Astrocyte (in vitro differentiated cells and primary cell): ENCODE measurements at places on chromosomes 5 and 9. TPM values are rescaled to one million over a fixed set of nuclear protein-coding genes. Genes with fewer than 3 reads are reported as not detected.

DNA sequence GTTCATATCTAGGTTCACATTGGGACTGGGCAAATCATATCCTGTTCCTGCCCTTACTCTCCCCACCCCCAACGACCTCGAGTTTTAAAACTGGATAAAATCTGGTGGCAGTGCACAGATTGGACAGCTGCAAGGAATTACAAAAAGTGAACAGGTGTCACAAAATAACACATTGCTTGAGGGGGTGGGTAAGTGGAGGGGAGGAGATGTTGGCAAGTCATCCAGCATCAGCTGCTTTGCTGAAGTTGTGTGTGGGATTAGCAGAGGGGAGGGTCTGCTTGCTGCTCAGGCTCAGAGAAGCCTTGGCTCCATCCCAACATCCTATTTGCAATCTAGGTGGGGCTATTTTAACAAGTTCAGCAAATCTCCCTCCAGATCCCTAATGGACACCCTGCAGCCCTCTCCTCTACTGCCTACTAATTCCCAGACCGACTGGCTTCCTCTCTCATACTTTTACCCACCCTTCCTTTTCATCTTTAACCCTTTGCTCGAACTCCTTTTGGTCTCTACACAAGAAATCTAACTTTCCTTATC is 39.8 kb upstream of the SLC24A2 start:
- DNase-seq: no peak
- no peaks in the 10 kb centered on the region for H3K27me3 ChIP-seq
- H3K4me3 ChIP-seq: no peak overlapping the region
- no peaks in the 10 kb centered on the region for H3K4me1 ChIP-seq
- no peak overlapping the region for H3K27ac ChIP-seq

- no peak overlapping the region for H3K4me3 ChIP-seq
- no peak overlapping the region for H3K27ac ChIP-seq
Measured at GRCh38 chr5:126508962-126509279, 85.7 kb downstream of the GRAMD2B start.

GRCh38 chr5:106127341-106127781 is 1543.4 kb downstream of the EFNA5 start:
- peak; percentile 49 for DNase-seq
- no peak overlapping the region for H3K4me3 ChIP-seq
- H3K36me3 ChIP-seq: no peaks in the 10 kb centered on the region
- no peaks in the 10 kb centered on the region for H3K27me3 ChIP-seq
- no peak overlapping the region for H3K27ac ChIP-seq

- DNase-seq: no peak
- no peaks in the 10 kb centered on the region for H3K27me3 ChIP-seq
- no peak overlapping the region for H3K27ac ChIP-seq
Measured at GRCh38 chr9:3648266-3648665, 122.5 kb upstream of the RFX3 start.

DNA sequence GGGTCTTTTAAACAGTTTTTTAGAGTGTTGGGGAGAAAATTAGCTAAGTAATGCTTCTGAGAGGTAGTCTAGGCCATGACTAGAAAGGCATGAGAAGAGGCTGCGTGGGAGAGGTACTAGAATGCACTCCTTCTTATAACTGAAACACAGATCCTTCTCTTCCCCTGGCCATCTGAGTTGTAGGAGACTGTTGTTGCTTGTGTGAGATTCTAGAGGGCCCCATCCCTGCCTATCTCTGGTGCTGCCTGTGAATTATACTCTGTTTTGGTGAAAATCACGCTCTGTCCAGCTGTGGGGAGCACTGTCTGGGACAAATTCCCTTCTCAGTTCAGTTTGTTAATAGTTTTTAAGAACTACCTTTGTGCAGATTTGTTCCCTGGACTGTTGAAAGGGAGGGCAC is 37.5 kb downstream of the MAP1B start:
- H3K27me3 ChIP-seq: no peaks in the 10 kb centered on the region
- DNase-seq: no peak
- H3K4me1 ChIP-seq: peaks cover 34% of the 10 kb centered on the region
- H3K4me3 ChIP-seq: no peak overlapping the region

DNA sequence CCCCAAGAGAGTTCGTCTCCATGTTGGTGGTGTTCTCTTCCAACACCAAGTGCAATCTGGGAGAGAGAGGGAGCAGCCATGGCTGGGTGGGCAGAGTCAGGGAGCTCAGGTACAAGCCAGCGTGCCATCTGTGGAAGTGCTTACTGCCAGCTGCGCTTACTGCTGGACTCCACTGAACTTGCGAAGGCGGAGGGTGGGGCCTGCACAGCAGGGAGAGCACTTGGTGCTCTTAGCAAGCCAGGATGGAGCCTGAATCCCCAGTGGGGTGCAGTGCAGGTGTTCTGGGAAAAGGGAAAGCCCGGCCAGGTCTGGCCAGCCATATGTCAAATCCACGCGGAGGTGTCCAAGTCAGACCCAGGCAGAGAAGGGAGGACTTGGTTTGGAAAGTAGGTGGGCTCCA is 142.0 kb downstream of the FANCC start:
- no peaks in the 10 kb centered on the region for H3K36me3 ChIP-seq
- no peak for DNase-seq
- no peak overlapping the region for H3K4me3 ChIP-seq
- H3K27ac ChIP-seq: no peak overlapping the region
- peaks cover 11% of the 10 kb centered on the region for H3K4me1 ChIP-seq
- no peaks in the 10 kb centered on the region for H3K27me3 ChIP-seq

DNA sequence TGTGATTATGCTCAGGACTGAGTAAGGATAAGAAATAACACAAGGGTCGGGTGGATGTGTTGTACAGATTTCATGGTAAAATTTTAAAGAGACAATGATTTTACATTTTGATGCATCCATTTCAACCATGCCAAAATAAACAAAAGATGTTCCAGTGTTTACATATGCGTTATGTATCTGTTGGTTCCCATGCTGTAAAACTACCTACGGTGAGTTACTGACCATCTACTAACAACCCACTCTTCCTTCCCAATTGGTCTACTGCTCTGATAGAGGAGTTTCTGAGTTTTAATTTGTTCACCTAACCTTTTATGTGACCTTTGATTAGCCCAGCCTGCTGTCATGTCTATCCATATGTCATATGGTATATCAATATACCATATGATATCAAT is 1697.1 kb downstream of the MAT2B start:
- no peak overlapping the region for H3K4me3 ChIP-seq
- H3K4me1 ChIP-seq: no peaks in the 10 kb centered on the region
- H3K36me3 ChIP-seq: no peaks in the 10 kb centered on the region
- no peaks in the 10 kb centered on the region for H3K27me3 ChIP-seq
- no peak overlapping the region for H3K27ac ChIP-seq
- DNase-seq: no peak

DNA sequence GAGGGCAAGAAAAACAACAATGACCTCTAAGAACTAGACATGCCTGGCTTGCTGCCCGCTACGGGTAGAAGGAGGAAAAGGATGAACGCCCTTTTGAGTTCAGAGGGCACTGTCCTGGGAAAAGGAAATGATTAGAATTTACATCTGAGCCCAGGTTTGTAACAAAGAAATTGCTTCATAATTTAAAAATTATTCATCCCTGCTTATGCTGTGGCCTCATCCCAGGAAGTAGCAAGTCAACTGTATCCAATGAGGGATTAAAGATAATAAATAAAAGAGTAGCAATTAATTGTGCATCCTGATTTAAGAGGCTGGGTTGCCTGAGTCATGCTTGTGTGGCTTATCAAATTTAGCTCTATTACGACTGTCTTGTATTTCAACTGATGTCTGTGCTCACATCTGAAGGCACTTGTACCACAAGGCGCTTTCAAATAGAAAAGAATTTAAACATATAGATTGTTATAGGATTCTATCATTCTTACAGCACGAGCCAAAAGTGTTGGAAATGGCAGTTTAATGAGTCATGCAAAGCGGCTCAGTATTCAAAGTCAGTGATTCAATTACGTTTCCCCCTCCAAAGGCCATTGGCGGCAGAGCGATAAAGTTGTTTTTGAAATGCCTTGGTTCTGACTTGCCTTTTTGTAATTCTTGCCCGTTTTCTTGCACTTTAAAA is 40.0 kb upstream of the DMRT1 start:
- peak overlapping the region; percentile 70 for H3K27ac ChIP-seq
- no peaks in the 10 kb centered on the region for H3K27me3 ChIP-seq
- H3K4me1 ChIP-seq: peaks cover 18% of the 10 kb centered on the region
- H3K4me3 ChIP-seq: peak overlapping the region; percentile 9

- peaks cover 26% of the 10 kb centered on the region for H3K27me3 ChIP-seq
- no peak overlapping the region for H3K4me3 ChIP-seq
- no peak for DNase-seq
- no peak overlapping the region for H3K27ac ChIP-seq
- no peaks in the 10 kb centered on the region for H3K36me3 ChIP-seq
Measured at GRCh38 chr9:136803551-136804508, 3.9 kb upstream of the RABL6 start.

GRCh38 chr5:171455522-171455921 is 36.1 kb downstream of the FGF18 start:
- H3K4me3 ChIP-seq: no peak overlapping the region
- no peaks in the 10 kb centered on the region for H3K36me3 ChIP-seq
- H3K27ac ChIP-seq: no peak overlapping the region
- H3K27me3 ChIP-seq: no peaks in the 10 kb centered on the region
- no peak for DNase-seq
- peaks cover 4% of the 10 kb centered on the region for H3K4me1 ChIP-seq

DNA sequence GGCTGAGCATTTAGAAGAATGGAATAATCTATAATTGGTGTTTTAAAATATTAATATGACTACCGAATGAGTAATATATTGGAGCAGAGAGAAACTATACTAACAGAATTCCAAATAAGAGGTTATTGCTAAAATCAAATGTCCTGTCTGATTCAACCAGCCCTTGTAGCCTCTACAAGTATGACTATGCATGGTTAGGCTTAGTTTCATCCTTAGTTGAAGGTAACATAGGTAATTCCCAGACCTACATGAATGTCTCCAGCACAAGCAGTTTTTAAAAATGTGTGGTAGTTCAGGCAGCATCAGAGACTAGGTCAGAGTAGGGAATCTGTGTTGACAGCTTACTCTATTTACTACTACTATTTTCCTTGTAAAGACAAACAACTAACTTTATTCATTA is 51.7 kb upstream of the SLC27A6 start:
- no peaks in the 10 kb centered on the region for H3K36me3 ChIP-seq
- H3K4me3 ChIP-seq: no peak overlapping the region
- no peaks in the 10 kb centered on the region for H3K4me1 ChIP-seq
- DNase-seq: no peak
- H3K27ac ChIP-seq: no peak overlapping the region

GRCh38 chr9:3256571-3257330 is 269.1 kb downstream of the RFX3 start:
- DNase-seq: no peak
- no peak overlapping the region for H3K4me3 ChIP-seq
- H3K4me1 ChIP-seq: no peaks in the 10 kb centered on the region
- H3K27me3 ChIP-seq: no peaks in the 10 kb centered on the region

DNA sequence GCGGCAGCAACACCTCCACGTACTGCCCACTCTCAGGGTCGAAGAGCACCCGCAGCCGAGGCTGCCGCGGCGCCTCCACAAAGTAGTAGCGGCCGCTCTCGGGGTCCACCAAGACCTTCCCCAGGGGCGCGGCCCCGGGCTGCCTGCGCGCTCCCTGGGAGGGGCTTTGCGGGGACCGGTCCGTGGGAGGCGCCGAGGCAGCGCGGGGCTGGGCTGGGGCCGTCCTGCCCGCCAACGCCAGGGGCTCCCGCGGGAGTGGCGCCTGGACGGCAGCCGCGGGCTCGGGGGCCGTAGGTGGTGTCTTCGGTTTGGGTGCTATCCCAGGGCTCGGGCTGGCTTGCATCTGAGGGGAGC is 2.6 kb upstream of the MZB1 start:
- no peak for DNase-seq
- H3K27me3 ChIP-seq: peaks cover 18% of the 10 kb centered on the region
- peaks cover 11% of the 10 kb centered on the region for H3K4me1 ChIP-seq
- peak overlapping the region; percentile 49 for H3K4me3 ChIP-seq

GRCh38 chr5:113776168-113776567 is 262.7 kb downstream of the YTHDC2 start:
- no peaks in the 10 kb centered on the region for H3K36me3 ChIP-seq
- H3K4me1 ChIP-seq: no peaks in the 10 kb centered on the region
- no peak for DNase-seq
- H3K27me3 ChIP-seq: no peaks in the 10 kb centered on the region
- H3K4me3 ChIP-seq: no peak overlapping the region
- no peak overlapping the region for H3K27ac ChIP-seq

- no peak overlapping the region for H3K4me3 ChIP-seq
- no peaks in the 10 kb centered on the region for H3K36me3 ChIP-seq
- H3K27ac ChIP-seq: no peak overlapping the region
- DNase-seq: no peak
- H3K27me3 ChIP-seq: no peaks in the 10 kb centered on the region
Measured at GRCh38 chr9:138009016-138009802, 131.6 kb downstream of the CACNA1B start.

- no peak for DNase-seq
- H3K4me3 ChIP-seq: no peak overlapping the region
- no peaks in the 10 kb centered on the region for H3K4me1 ChIP-seq
Measured at GRCh38 chr9:112000743-112001142, 104.1 kb downstream of the UGCG start.

GRCh38 chr5:84725946-84726570 is 341.4 kb upstream of the EDIL3 start:
- no peak overlapping the region for H3K4me3 ChIP-seq
- no peaks in the 10 kb centered on the region for H3K36me3 ChIP-seq
- no peak overlapping the region for H3K27ac ChIP-seq
- DNase-seq: no peak

DNA sequence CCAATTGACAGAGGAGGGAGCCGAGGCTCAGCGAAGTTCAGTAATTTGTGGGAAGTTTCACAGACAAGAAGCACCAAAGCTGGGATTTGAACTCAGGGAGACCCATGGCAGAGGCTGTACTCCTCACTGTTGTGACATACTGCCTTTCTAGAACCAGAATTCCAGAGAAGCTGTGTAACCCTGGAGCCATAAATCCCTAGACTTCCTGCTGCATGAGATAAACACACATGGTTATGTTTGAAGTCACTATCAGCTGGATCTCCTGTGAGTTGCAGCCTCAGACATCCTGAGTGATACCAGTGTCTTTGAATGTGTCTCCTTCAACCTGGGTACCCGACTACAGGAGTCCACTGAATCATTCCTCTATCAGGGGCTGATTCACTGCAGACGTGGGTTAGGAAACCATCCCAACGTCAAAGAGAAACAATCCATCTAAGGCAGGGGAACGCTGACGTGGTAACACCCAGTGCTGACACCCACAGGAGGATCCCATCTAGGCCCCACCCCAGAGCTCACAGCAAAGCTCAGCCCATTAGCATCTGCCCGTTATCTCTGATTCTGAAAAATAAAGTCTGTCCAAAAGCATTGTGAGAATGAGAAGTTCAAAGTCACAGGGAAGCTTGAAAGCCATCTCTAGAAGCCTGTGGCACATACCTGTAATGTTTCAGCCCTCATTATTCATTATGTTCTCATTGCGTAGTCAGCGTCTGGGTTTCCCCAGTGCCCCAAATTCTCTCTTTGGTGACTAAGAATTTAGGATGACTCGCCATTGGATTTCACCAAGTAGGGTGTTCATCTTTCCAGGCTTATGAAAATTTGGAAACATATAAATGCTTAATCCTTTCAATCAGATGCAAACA is 36.3 kb upstream of the BASP1 start:
- no peaks in the 10 kb centered on the region for H3K27me3 ChIP-seq
- peak; percentile 100 for DNase-seq
- no peak overlapping the region for H3K4me3 ChIP-seq
- H3K36me3 ChIP-seq: no peaks in the 10 kb centered on the region
- H3K4me1 ChIP-seq: peaks cover 24% of the 10 kb centered on the region
- H3K27ac ChIP-seq: peak overlapping the region; percentile 88

Gene LECT2
- total RNA-seq: not detected in 2 replicates

Gene TLX3
- not detected in 2 replicates for total RNA-seq

Gene RANBP17
- total RNA-seq: 15.9 and 16.2 TPM in 2 replicates

Gene ORM2
- not detected in 2 replicates for total RNA-seq

Gene TTLL11
- 6.6 and 6.9 TPM in 2 replicates for total RNA-seq

Gene FAM221B
- total RNA-seq: not detected in 2 replicates

Gene RGS14
- total RNA-seq: 7.8 and 11.3 TPM in 2 replicates

Gene DMRT3
- total RNA-seq: not detected in 2 replicates

Gene PCDHB5
- total RNA-seq: 8.7 and 9.7 TPM in 2 replicates

Gene MCTP1
- total RNA-seq: 40.6 and 45.9 TPM in 2 replicates
